ENCODE measurements at places on chromosomes 7 and 10.

DNA sequence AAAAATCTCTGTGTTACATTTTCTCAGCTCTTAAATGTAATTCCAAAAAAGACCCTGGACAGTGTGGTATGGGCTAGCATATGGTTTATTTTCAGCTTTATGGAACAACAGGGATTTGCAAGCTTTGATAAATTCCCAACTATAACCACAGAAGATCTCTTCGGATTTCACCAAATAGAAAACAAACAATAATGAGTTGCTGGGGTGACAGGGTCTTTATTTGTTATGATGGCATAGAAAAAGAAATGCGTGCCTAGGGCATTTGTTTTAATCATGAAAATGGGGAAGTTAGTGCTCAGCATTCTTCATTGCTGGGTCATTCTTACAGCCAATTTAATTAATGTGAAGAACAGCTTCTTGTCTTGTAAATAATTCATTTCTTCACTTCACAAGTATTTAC, 139.0 kb downstream of the LRRN3 start:
- DNase-seq, result no peak

DNA sequence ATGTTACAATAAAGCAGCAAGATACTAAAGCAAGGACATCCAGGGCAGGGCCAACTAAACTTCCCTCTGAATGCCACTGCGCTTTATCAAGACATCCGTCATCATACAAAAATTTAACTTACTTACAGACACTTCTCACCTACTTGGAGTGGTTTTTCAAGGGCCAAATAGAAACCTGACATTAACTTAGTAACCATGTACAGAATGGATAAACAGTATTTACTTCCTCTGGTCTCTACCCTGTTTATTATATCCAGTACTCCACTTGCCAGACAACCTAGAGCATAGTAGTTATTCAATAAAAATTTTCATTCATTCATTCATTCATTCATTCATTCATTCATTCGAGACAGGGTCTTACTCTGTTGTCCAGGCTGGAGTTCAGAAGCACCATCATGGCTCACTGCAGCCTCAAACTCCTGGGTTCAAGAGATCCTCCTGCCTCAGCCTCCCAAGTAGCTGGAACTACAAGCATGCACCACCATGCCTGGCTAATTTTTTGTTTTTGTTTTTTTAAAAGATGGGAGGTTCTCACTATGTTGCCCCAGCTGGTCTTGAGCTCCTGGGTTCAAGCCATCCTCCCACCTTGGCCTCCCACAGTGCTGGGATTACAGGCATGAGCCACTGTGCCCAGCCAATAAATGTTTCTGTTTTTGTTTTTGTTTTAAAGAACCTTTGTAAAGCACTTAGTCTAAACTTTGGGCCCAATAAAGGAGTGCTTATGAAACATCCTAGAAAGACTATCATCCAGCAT, 19.0 kb downstream of the SMURF1 start:
- DNase-seq, result no peak

DNA sequence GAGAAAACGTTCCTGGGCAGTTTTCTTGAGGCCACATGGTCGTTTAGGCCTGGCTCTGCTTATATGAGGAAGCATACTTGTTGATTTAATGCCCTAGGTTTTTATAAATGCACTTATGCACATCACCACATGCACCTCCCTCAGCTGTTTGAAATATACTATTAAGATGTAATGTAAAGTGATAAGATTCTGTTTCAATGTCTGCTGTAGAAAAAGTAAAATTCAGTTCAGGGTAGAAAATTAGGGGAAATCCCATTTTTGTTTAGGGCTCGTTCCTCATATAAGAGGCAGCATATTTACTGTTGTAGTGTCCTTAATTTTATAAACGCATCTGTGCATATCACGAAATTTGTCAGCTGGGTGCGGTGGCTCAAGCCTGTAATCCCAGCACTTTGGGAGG, 7.8 kb upstream of the CAMK1D start:
- no peak for DNase-seq

DNA sequence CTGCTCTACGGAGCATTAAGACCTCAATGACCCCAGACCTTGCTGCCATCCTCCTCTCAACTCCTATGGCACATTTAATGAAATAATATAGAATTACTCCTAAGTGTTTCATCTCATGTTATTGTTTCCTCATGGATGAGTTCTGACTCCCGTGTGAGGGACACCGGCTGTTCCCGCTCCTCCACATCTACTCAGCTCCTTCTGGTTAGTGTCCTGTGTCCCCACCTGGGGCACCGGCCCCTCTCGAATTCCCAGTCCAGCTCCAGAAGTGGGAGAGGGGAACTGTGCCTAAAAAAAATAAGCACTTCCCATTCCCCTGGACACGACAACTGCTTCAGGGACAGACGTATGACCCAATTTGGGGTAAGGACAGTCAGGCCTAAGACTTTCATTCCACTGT, 58.3 kb downstream of the PIP4K2A start:
- no peak for DNase-seq

DNA sequence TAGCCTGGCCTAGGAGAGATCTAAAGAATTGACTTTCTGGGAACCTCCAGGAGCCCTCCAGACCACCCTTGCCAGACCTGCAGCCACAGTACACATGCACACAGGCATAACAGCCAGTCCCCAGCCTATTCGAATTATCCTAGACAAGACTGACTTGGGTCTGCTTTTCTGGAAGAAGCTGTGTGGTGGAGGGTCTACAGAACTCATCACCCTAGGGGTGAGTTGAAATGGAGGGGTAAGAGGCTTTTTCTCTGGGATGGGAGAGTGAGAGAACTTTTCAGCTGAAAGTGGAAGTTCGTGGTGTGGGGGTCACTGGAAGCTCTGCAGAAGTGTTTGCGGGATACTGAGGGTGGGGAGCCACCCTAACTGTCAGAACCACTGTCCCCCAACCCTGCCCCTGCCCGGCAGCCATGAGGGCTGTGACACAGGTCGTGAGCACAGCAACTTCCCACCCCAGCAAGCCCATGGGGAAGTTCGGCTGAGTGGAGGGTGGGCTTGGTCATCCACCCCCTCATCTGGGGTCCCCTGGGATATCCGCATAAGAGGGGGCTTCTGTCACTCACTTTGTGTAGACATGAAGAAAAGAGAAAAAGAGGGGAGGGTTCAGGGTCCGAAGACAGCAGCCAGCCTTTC, 7.8 kb downstream of the TLX1 start:
- DNase-seq, result no peak
